ENCODE measurements at places on chromosomes 4 and X.

- DNase-seq: no peak
Measured at GRCh38 chr4:25560605-25561004, 95.0 kb upstream of the SLC34A2 start.

DNA sequence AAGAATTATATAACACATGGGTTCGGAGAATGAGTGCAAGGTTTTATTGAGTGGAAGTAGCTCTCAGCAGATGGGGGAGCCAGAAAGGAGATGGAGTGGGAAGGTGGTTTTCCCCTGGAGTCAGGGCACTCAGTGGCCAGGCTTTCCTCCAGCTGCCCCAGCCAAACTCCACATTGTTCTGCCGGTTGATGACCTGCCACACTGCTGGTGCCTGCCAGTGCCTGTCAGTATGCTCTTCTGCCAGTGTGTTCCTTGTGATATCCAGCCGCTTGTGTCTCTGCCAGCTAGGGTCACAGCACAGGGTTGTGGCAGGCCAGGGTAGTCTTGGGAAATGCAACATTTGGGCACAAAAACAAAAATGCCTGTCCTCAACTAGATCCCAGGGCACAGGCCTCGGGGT is 604.8 kb upstream of the TECRL start:
- no peak for DNase-seq

- no peak for DNase-seq
Measured at GRCh38 chrX:40003428-40004245, 94.1 kb downstream of the BCOR start.

GRCh38 chr4:56448301-56448700 is 12.2 kb downstream of the PAICS start:
- no peak for DNase-seq

DNA sequence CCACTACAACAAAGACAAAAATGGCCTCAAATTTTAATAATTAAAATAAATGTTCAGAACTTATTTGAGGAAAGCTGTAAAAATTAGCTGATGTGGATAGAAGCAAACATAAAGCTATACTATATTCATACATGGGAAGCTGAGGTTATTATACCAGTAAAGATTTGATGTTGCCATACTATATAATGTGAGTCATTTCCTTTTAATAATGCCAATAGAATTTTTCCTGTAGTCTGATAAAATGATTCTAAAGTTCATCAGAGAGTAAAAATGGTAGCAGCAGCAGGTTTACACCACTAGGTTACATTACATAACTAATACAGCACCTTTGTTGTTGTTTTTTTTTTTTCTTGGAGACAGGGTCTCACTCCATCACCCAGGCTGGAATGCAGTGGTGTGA is 45.5 kb upstream of the CYP2U1 start:
- DNase-seq: no peak

Data from stimulated activated CD4-positive, alpha-beta T cell treated with anti-CD3 and anti-CD28 coated beads, Interleukin-1b, Interleukin-23, amount 100 ng/mL, for 1 hour (primary cell).